ENCODE measurements at places on chromosomes 1 and 21.

DNA sequence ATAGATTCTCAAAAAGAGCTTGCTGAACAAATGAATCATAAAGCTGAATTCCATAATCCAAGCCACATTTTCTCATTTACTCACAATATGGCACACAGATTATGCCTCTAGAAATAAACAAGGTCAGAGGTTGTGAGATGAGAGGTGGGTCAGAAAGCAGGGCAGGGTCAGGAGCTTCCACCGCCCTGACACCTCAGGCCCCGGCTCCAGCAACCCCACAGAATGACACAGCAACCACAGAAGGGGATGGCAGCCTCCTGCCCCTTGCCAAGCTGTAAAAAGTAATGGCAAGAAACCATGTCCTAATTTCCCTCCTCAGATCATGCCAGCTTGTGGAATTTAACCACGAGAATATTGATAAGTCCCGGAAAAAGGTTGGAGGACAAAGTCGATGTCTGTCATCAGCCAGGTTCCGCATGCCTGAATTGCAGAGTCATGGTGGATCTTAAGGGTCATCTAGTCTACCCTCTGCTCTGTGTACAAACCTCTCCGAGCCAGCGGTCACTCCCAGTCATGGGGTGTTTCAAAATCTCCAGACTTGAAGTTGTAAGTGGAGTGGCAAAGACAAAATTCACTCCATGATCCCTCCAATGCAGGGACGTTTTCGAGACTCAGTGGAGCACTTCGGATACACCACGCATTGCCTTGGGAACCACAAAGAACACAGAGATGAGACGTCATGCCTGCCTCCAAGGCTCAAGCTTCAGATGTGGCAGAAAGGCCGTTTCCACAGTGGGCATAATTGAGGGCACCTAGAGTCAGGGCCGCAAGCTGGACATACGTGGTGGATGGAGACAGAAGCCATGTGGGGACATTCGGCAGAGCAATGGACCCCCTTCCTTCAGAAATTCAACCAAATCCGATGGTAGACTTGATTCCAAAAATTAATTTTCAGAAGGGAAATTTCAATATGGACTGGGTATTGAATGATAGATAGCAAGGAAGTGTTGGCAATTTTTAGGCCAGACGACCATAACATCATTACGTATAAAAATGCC is 254.0 kb downstream of the TOMM20 start:
- DNase-seq: no peak

- no peak for DNase-seq
Measured at GRCh38 chr1:163928651-163929050, 606.9 kb downstream of the NUF2 start.

GRCh38 chr1:233962878-233963277 is 58.4 kb downstream of the SLC35F3 start:
- DNase-seq: no peak

- no peak for DNase-seq
Measured at GRCh38 chr1:227747382-227747781, 12.1 kb downstream of the SNAP47 start.

- DNase-seq: no peak
Measured at GRCh38 chr21:46543306-46543705, 61.6 kb downstream of the S100B start.

GRCh38 chr21:18298228-18298627 is 53.6 kb downstream of the CHODL start:
- DNase-seq: no peak

- no peak for DNase-seq
Measured at GRCh38 chr21:24852610-24853195, 754.6 kb downstream of the MRPL39 start.

- no peak for DNase-seq
Measured at GRCh38 chr1:30852026-30852425, 56.5 kb downstream of the SDC3 start.

DNA sequence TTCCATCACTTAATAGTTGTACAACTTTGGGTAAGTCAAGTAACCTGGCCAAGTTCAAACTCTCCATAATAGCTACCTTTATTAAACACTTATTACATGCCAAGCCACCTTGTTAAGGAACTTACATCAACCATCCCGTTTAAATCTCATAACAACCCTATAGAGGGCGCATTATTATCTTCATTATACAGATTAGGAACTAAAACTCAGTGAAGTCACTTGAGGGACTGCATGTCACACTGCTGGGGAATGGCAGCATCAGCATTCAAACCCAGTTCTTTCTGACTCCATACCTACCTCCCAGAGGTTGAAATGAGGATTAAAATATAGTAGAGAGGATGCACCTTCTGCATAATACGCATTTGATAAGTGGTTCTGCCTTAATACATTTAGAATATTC is 47.1 kb upstream of the PLA2G2C start:
- no peak for DNase-seq

DNA sequence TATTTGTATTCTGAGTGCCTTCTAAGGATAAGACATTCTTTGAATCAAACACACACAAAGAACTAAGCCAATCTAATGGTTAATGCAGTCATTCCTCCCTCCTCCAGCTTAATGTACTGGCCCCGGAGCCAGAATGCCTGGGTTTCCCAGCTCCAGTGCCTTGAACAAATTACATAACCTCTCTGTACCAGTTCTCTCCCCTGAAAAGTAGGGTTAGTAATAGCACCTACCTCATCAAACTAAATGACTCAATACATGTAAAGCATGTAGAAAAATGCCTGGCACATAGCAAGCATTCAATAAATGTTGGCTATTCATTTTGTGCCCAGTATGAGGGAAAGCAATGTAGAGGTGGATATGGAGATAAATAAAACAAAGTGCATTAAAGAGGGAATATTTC is 14.0 kb downstream of the C1orf52 start:
- no peak for DNase-seq

GRCh38 chr21:16502897-16503296 is 773.1 kb downstream of the USP25 start:
- DNase-seq: no peak

DNA sequence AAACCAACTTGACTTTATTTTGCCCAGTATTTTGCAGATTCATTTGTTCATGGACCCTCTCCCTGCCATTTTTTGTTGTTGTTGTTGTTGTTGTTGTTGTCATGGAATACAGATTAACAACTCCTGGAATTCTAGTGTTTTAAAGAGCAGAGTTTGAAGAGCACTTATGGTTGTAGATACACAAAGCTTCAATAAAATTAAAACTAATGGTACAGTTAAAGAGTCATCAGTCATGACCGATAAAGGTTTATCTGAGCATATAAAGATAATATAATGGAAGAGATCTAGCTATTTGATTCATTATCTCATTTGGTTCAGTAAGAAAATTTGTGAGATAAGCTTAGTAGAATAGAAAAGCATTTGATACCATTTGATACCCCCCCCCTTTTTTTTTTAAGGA is 21.8 kb downstream of the NEK7 start:
- DNase-seq: no peak

- no peak for DNase-seq
Measured at GRCh38 chr1:202579806-202580205, 130.4 kb downstream of the SYT2 start.

DNA sequence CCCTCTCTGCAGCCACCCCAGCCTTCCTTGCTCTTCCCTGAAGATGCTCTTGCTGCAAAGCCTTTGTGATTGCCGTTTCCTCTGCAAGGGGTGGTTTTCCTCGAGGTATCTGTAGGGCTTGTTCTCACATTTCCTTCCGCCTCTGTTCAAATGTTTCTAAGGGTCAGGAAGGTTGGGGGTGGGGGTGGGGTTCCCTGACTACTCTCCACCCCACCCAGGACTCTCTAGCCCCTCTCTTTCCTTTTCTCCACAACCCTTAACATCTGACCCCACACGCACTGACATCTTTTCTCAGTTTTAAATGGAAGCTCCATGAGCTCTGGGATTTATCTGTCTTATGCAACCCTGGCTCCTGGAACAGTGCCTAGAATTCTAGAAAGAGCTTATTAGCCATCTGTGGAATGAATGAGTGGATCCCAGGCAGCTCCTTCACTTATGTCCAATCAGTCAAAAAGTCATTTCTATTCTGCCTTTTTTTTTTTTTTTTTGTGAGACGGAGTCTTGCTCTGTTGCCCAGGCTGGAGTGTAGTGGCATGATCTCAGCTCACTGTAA is 27.3 kb upstream of the ZNF362 start:
- no peak for DNase-seq

GRCh38 chr1:32099426-32099825 is 8.4 kb upstream of the KPNA6 start:
- no peak for DNase-seq

DNA sequence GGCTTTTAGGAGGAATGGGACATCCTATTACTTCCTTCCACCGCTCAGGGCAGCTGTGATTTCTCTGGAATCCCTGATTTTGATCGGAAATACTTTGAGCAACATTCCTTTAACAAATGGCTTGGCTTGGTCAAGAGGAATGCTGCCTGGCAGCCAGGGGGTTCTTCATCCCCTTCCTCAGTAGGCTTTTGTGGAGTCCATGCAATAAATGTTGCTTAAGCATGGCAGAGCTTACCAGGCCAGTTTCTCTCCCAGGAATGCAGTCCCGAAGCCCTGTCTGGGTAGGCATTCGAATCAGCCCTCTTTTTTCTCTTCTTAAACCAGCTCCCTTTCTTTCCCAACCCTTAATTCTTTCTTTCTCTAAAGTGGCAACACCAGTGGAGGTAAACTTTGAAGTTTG is 177.1 kb upstream of the KIAA0040 start:
- DNase-seq: no peak

- DNase-seq: no peak
Measured at GRCh38 chr1:35850716-35851115, 32.3 kb upstream of the AGO1 start.

GRCh38 chr1:39898648-39899603 is 2.8 kb downstream of the MYCL start:
- no peak for DNase-seq

GRCh38 chr1:199669916-199670315 is 357.6 kb upstream of the NR5A2 start:
- no peak for DNase-seq

GRCh38 chr21:39097335-39097861 is 85.9 kb downstream of the PSMG1 start:
- no peak for DNase-seq

- no peak for DNase-seq
Measured at GRCh38 chr1:147815503-147815902, 55.1 kb upstream of the GJA5 start.

- DNase-seq: peak; percentile 15
Measured at GRCh38 chr1:173190101-173190936, 16.8 kb downstream of the TNFSF4 start.

DNA sequence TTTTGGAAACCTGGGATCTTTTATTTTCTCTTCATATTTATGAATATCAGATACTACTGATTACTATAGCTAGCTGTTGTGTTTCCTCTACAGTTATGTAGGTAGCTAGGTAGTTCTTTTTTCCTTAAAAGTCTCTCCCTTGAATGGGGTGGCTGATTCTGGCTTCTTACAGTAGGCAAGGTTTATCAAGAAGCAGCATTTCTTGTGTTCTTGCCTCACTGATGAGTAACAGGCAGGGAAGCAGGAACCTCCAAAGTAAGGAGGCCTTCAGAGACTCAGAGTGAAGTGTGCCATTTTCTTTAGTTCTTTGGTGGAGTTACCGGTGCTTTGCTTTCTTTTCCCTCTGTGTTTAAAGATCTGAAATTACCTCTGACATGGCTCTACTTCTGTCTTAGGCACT is 56.0 kb downstream of the ZMYM4 start:
- DNase-seq: no peak

DNA sequence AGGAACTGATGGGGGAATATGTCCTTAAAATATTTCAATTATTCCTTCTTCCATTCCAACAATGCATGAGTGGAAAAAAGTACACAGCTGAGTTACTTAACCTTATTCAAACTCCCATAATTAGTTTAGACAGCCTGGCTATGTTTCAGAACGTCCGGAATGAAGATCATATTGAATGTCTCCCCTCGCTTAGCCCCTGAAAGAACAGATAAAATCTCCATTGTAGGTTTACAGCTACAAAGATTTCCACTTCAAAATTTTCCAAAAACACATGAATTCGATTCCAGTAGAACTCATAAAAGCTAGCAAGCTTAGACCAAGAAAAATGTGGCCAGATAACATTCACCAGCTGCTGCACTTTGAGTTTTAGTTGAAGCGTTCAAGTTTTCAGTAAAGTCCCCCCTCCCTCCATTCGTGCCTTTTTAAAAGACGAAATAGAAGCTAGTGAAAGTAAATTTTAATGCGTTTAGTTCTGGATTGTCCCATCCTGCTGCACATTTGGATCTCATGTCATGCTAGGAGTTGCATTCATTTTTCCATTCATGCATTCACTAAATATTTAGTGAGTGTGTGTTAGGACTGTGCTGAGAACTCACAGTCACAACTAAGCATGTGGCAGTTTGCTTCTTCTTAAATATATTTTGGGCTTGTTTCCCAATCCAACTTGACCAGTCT is 29.4 kb upstream of the SSX2IP start:
- no peak for DNase-seq

- DNase-seq: no peak
Measured at GRCh38 chr1:230641346-230641745, 935 bp upstream of the COG2 start.

GRCh38 chr1:196147530-196147929 is 460.7 kb downstream of the KCNT2 start:
- DNase-seq: no peak

- no peak for DNase-seq
Measured at GRCh38 chr21:25507522-25507921, 99.8 kb downstream of the MRPL39 start.

GRCh38 chr21:31670070-31670469 is 10.6 kb downstream of the SOD1 start:
- DNase-seq: no peak

GRCh38 chr1:194372266-194372665 is 1185.9 kb upstream of the B3GALT2 start:
- DNase-seq: no peak

DNA sequence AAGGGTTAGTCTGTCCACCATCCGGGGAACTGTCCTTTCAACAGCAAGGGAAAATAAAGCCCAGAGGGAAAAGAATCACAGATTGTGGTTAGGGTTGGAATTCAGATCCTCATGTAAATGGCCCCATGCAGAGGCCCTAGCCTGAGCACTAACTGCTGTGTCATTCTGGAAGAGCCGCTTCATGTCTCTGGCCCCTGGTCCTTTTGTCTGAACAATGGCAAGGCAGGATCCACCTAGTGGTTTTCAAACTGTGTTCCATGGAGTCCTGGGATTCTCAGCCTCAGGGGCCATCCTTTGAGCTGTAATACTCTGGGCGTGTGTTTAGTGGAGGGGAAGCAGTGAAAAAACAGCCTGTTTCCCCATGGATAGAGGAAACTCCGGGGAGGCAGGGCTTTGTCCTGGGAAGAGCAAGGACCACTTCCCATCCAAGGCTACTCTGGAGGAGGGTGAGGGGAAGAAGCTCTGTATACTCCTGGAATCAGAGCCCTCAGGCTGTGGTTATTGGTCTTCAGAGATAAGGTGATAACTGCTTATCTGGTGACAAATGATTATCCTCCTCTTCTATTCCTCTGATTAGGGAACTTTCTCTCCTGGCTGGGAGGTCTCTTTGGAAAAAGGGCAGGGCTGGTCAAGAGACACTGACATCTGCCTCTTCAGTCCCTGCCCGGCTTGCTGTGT is 19.2 kb downstream of the PAX7 start:
- no peak for DNase-seq

DNA sequence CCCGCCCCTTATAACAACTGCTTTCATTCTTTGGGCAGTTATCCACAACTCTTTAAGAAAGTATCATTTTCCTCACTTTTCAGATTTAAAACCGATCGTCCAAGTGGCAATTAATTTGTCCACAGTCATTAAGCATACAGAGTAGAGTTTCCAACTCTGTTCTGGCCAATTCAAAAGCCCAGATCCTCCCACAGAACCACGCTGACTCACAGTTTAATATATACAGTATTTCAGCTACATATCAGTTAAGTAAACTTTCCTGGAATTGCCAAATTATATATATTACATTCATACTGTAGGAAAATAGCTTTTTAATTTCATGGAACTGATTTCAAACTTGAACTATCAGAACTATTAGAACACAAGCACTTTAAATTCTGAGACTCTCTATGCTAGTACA is 163.8 kb upstream of the ESRRG start:
- no peak for DNase-seq

Data from posterior cingulate gyrus (tissue), 11 donors.